ENCODE measurements at places on chromosomes 11 and 22.

- no peak for DNase-seq
Measured at GRCh38 chr11:125569915-125570621, 791 bp downstream of the EI24 start.

- DNase-seq: no peak
Measured at GRCh38 chr22:27732391-27732790, 69.2 kb downstream of the MN1 start.

GRCh38 chr11:37721485-37721884, 1123.4 kb upstream of the RAG2 start:
- peak; percentile 42 for DNase-seq

DNA sequence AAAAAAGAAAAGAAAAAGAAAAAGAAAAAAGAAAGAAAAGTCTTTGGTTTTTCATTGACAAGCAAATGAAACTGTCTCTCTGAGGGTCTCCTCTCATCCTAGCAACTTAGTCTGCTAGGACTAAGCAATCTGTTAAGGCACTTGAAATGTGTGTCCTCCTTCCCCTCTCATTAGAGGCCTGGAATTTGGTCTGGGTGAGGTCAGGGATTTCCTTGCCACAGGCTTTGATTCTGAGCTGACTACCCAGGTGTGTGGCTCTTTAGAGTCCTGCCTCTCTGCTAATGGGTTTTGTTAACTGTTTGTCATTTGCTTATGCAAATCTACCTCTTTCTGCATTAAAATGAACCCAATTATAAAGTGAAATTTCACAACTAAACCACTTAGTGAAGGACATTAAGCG, 18.3 kb upstream of the PKNOX2 start:
- no peak for DNase-seq

Data from fibroblast of the aortic adventitia (primary cell).